CD4-positive, alpha-beta T cell treated with Interferon alpha-2 for 1 hour (primary cell): ENCODE measurements at places on chromosomes 2 and 18.

GRCh38 chr2:88036606-88037005, 19.0 kb downstream of the KRCC1 start:
- no peak for DNase-seq

GRCh38 chr18:14976736-14977430, 228.9 kb downstream of the ANKRD30B start:
- DNase-seq = no peak

GRCh38 chr2:68536000-68536399, 68.6 kb downstream of the APLF start:
- DNase-seq = no peak

DNA sequence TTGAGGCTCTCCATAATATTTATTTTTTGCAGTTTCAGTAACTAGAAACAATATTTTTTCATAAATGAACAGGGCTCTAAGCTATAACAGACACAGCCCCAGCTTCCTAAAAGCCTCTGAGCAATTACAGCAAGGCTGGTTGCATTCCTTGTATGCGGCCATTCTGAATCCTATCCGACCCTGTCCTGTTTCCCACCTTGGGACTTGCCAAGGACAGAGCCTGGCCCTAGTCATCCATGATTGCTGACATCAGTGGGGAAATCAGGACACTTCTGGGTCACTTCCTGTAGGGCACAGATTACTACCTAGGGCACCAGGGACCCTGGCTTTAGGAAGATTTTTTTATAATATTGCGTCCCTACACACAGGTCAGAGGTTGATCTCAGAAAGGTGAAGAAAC, 5.5 kb downstream of the TMEM177 start:
- DNase-seq = no peak

- DNase-seq = no peak
Observed at GRCh38 chr2:64601034-64601754, 52.5 kb downstream of the SERTAD2 start.

GRCh38 chr18:78737006-78737915, 242.4 kb upstream of the SALL3 start:
- DNase-seq = no peak

DNA sequence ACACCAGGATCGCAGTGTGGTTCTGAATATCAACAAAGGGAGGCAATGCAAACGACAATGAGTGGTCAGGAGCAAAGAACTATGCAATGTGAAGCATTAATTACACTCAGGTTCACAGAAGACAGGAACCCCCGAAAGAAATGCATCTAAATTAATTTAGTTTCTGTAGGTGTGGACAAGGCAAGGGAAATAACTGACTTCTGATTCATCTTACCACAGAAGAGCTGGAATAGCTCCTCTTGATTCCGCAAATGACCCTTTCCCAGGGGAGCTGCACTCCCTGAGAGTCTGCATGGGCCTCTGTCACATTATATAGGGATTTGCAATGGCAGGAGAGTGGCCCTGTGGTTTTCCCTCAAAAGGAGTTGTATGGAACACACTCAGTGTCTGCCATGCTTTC, 263.9 kb upstream of the APCDD1 start:
- no peak for DNase-seq

DNA sequence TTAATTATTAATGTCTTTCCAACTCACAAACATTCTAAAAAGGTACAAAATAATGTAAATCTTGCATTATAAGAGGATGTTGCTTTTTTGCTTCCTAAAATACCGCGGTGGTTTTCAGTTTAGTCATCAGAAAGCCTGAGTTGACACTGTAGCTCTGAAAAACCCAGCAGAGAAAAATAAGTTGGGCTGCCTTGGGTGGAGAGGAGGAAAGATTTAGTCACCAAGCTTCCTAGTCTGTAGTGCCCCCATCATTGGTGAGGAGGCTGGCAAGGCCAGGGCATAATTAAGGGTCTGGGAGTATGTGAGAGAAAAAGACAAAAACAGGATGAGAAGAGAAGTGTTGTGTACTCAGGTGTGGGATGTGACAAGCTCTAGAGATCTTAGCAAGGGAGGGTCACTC, 5.7 kb downstream of the PTPRM start:
- no peak for DNase-seq

GRCh38 chr2:96760036-96760985, at the start of gene CNNM4:
Gene CNNM4, plus strand, starts transcription at chr2:96760902. Its CDS starts 98 bp downstream, at chr2:96761000.
- DNase-seq = peak; percentile 92

DNA sequence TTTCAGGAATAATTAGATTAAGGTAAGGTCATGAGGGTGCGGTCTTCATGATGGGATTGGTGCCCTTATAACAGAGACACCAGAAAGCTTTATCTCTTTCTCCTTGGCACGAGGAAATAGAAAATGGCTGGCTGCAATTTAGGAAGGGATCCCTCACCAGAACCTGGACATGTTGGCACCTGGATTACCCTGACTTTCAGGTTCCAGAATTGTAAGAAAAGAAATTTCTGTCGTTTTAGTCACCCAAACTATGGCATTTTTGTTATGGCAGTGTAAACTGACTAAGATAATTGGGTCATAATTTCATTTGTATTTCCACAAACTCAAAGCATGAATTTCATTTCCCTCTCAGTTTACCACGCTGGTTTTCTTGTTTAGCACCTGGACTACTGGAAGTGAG, 473.6 kb downstream of the PTH2R start:
- no peak for DNase-seq

DNA sequence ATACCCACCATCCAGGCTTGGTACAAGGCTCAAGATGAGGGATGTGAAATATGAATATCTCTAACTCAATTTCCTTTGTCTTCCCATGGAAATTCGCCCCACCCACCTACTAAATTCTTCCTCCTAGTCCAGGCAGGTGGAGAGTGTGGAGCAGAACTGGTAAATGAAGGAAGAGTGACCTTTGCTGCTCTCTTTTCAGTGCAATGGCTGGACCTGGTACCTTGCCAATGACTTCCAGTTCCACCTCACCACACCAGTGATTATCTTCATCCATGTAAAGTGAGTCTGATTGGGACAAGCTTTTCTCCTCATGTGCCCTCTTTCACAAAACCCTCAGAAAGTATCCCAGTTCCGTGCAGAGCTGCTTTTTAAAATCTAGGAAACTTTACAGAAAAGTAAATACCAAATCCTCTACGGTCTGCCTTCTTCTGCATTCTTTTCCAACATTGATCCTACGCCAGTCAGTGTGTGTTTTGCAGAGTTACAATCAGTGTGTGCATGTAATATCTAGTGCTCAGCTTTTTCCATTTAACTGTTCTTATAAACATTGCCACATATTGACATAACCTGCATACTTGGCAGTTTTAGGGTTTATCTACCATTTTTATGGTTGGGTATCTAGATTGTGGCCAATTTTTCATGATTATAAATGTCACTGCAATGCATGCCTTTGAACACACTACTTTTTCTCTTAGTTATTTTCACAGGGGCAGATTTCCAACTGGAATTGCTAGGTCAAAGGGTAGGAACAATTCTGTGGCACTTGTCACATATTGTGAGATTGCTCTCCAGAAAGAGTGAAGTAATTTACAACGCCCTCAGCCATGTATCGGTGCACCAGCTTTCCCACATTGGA, 86.5 kb upstream of the SEC11C start:
- DNase-seq = no peak

GRCh38 chr2:71190656-71191569, 36.0 kb downstream of the PAIP2B start:
- no peak for DNase-seq

- DNase-seq = no peak
Observed at GRCh38 chr2:225100269-225100668, 58.0 kb upstream of the DOCK10 start.

DNA sequence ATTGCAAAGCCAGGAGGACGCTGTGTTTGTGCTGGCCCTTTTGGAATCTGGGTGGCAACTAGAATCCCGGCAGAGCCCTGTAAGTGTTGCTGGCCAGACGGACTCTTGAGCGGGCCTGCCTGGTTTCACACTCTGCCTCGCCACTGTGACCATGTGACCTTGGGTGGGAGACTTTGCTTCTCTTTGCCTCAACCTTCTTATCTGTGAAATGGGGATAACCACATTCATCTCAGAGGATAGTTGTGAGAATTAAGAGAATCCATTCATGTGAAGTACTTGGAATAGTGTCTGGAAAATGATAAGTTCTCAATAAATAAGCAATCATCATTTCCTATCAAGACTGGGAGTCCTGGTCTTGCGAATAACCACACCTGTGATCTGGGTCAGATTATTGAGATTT, 105.6 kb downstream of the LIPG start:
- no peak for DNase-seq

GRCh38 chr2:25304826-25305596, 36.7 kb downstream of the DNMT3A start:
- DNase-seq = no peak

DNA sequence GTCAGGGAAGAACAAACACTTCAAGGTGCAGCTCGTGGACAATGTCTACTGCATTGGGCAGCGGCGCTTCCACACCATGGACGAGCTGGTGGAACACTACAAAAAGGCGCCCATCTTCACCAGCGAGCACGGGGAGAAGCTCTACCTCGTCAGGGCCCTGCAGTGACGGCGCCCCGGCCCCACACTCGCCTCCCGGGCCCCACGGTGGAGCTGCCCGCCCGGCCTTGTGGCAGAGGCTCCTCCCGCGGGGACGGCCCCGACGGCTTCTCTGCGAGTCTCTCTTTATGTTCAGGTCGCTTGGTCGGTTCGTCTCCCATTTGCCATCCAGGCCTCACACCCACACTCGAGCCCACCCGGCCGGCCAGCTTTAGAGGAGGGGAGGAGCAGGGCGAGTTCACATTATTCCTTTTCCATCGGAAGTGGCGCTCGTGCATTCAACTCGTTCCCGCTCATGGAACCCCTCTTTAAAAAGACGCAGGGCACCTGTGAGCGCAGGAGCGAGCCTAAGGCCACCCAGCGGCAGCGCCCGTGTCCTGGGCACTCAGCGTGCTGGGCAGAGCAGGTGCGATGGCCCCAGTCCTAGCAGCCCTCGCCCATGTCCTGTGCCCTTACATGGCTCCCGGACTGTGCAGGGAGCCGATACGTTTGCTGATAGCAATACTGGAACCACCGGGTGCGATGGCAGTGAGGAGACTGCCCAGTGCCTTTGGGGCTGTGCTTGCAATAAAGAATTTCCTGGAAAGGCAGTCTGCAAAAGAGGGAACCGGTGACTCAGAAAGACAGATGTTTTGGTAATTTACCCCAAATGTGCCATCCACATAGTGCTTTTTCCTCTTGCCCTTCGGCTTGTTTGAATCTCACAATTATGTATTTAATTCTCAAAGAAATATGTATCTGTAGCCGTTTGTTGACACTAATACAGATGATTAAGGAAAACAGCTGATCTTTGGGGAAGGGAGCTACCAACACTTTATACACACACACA, 148.6 kb downstream of the NCK2 start:
- no peak for DNase-seq

DNA sequence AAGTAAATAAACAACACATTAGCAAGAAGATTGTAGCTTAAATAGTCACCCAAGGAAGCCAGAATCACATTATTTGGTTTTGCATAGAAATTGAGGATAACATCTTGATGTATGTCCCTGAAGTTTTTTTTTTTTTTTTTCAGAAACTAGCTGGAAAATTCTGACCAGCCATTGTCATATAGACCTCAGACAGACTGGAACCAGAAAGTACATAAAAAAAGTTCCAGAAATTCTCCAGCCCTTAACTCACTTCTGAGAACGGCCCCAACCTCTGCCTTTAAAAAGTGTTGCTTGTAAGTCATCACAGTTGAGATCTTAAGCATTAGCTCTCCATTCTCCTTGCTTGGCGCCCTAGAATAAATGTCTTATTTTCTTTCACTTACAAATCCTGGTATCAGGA, 350.5 kb downstream of the CCDC85A start:
- DNase-seq = no peak

- no peak for DNase-seq
Observed at GRCh38 chr2:37622450-37623100, 48.9 kb downstream of the CDC42EP3 start.

GRCh38 chr18:57624988-57625387, 3.4 kb upstream of the NARS1 start:
- DNase-seq = no peak

DNA sequence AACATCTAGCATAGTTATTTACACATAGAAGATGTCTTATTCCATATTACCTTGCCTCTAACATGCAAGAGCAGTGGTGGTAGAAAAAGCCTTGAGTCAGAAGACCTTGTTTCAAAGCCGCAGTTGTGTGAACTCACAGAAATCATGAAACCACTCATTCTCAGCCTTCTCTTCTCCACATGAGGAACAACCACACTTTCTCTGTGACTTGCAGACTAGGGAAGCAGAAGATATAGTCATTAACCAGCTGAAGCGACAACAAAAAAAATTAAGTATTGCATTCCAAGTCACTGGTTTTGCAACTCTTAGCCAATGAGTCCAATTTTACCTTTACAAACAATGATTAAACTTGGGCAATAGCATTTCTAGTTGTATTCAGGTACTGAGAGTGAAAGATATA, 19.0 kb downstream of the TWSG1 start:
- no peak for DNase-seq

GRCh38 chr2:46284796-46285195, 12.4 kb upstream of the EPAS1 start:
- DNase-seq = no peak

DNA sequence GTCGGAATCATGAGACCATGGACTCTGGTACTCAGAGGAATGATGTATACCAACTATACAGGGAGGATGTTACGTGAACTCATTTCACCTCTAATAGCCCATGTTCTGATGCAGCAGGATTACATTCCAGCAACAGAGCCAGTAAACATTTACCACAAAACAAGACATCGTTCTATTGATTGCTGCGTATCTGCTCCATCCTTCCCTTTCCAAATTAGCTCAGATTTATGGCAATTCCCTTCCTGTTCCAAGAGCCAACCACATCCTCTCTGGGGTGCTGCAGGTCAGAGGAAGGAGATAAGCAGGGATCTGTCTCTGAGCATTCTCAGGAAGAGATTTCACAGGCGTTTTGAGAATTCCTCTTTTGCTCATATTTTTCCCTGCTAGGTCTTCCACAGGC, 98.3 kb downstream of the KLF7 start:
- DNase-seq = no peak

DNA sequence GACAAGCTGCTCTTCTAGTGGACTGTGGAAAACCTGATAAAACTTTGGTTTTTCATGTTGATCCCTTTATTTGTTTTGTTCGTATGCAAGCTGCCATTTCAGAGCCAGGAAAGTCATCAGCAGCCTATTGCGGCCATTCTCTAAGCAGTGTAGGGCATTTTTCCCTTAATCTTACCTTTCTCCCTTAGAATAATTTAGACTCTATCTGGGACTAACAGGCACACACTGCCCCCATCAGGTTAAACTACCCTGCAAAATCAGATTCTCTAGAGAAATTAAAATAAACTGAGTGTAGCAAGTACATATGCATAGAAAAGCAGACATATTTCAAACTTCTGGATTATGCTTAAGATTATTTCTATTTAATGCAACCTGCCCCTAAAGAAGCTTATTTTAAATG, 347.5 kb downstream of the METTL4 start:
- DNase-seq = no peak

- DNase-seq = no peak
Observed at GRCh38 chr18:54952026-54952425, 7.2 kb downstream of the CCDC68 start.

DNA sequence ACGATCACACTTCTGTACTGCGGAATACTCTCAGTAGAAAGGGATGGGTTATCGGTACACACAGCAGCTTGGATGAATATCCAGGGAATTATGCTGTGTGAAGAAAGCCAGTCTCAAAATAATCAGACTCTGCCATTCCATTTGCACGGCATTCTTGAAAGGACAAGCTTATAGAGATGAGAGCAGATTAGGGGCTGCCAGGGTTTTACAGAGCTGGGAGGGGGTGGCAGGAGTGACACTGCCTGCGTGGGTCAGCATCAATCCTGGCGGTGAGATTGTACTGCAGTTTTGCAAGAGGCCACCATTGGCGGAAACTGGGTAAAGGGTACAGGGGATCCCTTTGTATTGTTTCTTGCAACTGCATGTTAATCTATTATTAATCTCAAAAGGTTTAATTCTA, 16.6 kb downstream of the KCNG2 start:
- no peak for DNase-seq
